ENCODE measurements at places on chromosomes 6 and 20.

- DNase-seq: peak; percentile 50
Observed at GRCh38 chr6:100657678-100658330, 193.1 kb upstream of the SIM1 start.

DNA sequence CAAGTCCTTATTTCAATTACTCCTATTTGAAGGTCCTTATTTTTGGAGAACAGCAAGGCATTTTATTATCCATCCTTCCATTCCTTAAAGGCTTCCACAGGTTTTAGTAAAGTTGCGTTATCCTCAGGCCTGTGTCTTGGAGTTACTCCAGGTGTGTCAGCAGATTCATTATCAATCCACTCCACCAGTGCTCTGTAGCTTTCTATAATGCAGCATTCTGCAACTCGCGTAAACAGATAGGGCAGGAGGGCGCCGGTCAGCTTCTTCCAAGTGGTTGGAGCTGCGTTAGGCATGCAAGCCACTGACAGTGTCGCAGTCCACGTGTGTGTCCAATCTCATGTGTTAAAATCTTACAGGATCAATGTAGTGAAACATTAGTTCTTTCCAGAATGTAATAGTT is 75.8 kb downstream of the SYTL3 start:
- DNase-seq: no peak

DNA sequence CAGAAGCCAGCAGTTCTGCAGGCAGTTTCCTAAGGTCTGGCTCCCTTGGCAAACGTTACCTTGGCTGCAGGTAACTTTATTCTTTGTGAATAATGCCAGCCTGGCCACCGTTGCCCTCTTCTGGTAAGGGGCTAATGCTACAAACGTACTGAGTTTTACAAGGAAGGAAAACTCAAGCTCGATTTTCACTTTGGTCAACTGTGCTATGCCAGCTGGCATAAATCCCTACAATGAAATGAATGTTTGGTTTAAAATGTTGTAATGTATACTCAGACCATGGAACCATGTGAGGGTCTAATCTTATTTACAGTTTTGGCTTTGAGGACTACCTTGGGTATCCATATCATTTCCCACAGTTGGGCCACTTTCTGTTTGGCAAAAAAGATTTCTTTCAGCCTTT is 101.4 kb downstream of the SLX4IP start:
- DNase-seq: no peak

DNA sequence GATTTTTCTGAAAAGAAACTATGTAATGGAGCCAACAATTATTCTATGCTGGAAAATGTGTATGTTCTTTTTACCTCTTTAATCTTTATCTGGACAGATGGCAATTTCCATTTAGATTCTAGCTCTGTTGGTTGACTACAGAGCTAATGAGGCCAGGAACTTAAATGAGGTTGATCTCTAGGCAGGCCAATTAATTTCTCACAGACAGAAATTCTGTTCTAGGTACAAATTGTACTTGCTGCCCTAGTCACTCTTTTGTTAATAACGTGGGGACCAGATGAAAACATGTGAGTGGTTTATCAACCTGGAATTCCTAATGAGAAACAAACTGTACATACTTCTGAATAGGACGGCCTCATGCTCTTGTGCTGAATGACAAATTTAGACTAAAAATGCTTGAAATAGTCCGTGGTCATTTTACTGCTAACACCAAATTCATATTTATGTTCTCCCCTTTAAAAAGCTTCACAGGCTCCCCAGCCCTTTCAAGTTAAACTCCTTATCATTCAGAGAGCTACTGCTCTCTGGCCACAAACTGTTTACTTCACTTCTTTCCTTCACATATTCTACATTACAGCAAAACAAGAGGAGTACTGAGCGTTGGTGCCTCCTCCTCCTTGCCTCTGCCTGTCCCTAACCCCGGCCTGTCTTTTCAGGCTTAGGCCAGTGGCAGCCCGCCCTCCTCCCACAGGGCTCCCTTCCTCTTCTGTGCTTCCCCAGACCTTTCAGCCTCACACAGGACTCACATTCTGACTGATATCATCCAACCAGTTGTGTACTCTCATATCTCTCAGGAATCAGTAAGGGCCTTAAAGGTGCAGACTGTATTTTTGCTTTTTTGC is 41.4 kb downstream of the DTNBP1 start:
- DNase-seq: peak; percentile 78

- no peak for DNase-seq
Observed at GRCh38 chr6:74715355-74716085, 490.3 kb downstream of the COL12A1 start.

DNA sequence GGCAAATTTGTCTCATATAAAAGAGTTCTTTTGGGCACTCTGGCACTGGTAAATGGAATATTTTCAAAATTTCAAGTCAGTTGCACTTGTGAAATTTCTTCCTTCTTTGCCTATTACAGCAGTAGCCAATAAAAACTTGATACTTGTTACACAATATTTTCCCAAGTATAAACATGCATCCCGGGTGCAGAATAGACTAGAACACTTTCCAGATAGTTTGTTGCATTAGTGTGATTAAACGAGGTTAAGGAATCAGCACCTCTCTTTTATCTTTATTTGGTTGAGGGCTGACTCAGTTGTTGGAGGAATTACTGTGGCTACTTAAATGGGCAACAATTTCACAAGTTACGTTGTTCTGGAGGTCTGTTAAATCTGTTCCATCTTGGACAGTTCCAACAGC is 467.5 kb downstream of the CDKAL1 start:
- DNase-seq: no peak

Data from kidney (tissue), 22 donors.